ENCODE measurements at places on chromosomes 7 and 10. TPM values are rescaled to one million over a fixed set of nuclear protein-coding genes. Genes with fewer than 3 reads are reported as not detected.

NCF1 gene
- 6.8 TPM for total RNA-seq

MEPCE gene
- 57.3 TPM for total RNA-seq

NKX1-2 gene
- not detected for total RNA-seq

DYNC1I1 gene
- total RNA-seq = not detected

CPED1 gene
- not detected for total RNA-seq

NEUROG3 gene
- not detected for total RNA-seq

PIK3CG gene
- total RNA-seq = 32.3 TPM

BICC1 gene
- total RNA-seq = not detected

TWIST1 gene
- total RNA-seq = not detected

ANKRD1 gene
- not detected for total RNA-seq

NDUFB2 gene
- total RNA-seq = 98.6 TPM

VSIR gene
- total RNA-seq = 97.8 TPM

DNA sequence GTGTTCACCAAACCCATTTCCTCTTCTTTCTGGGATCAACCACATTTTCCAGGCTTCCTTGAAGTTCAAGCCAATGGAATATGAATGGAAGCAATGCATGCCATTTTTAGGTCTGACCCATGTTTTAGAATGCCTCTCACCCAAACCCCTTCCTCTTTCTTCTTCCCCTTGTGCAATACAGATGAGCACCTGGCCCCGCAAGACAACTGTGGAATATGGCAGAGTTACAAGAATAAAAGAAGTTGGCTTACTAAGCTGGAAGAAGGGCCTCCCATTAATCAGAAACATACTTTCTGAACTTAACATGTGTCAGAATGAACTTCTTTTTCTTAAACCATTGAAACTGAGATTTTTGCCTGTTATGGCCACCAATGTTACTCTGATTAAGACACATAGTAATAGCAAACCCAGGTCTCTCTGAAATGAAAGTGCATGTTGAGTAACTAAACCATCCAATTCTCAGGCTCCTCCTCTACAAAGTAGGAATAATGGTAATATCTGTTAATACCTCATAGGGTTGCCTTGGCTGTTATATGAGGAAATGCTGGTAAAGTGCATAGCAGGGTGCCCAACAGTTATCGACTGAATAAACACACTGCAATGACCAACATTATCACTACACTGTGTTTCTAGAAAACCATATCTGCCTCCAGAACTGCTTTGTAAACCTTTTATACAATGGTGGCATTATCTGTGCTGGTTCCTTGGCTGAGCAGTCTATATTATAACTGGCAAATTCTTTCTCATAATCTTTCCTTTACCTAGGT is 382.2 kb upstream of the NRP1 start:
- no peak for DNase-seq

DNA sequence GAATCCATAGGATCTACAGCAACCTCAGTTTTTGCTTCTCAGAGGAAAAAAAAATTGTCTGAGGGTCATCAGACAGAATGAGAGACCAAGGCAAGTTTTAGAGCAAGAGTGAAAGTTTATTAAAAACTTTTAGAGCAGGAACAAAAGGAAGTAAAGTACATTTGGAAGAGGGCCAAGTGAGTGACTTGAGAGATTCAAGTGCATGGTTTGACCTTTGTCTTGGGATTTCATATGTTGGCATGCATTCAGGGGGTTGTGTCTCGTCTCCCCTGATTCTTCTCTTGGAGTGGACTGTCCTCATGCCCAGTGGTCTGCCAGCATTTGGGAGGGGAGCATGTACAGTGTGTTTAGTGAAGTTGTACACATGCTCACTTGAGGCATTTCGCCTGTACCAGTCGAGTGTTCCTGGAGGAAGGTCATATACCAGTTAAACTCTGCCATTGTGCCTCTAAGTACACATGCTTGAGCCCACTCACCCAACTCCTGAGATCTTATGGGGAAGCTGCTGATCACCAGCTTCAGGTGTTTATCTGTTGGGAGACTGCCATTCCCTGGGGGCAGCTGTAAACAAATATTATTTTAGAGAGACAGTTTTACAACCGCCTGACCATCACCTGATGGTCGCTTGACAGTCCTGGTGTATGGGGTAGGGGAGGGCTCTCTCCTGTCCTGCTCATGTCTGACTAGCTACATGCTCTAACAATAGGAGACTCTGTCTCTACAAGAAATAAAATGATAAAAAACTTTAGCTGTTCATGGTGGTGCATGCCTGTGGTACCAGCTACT is 109.4 kb downstream of the EEPD1 start:
- no peak for DNase-seq

DNA sequence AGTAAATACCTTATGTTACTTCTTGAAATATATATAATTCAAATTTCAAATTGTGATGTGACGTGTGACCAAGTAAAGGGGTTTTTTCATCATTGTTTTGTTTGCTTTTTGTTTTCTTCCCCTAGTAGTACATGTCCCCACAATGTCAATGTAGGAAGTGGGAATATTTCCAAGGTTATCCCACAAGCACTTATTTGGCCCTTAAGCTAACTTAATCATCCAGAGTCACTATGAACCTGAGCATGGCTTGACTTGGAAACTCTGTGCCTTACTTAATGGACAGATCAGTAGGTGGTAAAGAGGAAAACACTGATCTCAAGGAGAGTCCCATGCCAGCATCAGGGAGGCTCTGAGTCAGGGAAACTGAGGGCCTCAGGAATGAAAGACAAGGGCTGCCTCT is 569.3 kb upstream of the IGFBP3 start:
- no peak for DNase-seq

DNA sequence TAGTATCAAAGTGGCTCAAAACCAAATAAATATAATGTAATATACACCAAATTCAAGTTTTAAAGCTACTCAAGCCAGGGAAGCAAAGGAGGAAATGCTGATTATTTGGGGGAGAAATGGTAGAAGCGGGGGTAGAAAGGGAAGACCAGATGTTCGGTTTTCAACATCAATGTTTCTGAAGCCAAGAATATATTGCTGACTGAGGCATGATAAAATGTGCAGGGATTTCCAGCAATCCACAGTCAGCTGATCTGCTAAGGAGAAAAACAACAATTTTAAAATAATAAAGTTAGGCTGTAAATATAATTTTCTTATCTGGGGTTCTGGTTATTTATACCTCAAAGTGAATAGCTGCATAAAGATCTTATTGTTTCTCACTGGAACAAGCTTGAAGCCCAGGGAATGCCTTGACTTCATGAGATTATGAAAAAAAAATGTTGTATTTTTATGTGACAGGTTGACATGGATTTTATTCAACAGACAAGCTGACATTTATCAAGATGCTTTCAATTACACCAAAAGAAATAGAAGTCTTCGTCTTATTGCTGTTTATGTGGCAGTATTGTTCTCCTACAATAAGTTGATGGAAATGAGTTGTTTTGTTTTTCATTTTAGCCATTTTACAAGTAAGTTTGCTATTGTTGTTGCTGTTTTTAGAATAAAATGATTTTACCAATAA is 28.6 kb upstream of the BMPER start:
- no peak for DNase-seq

- no peak for DNase-seq
These were observed 179.8 kb upstream of the PDE1C start for GRCh38 chr7:32250003-32250402.

- no peak for DNase-seq
These were observed 2.5 kb downstream of the ARHGAP12 start for GRCh38 chr10:31926160-31926559.

- DNase-seq = no peak
These were observed 140.9 kb upstream of the FAM3C start for GRCh38 chr7:121537031-121537430.

DNA sequence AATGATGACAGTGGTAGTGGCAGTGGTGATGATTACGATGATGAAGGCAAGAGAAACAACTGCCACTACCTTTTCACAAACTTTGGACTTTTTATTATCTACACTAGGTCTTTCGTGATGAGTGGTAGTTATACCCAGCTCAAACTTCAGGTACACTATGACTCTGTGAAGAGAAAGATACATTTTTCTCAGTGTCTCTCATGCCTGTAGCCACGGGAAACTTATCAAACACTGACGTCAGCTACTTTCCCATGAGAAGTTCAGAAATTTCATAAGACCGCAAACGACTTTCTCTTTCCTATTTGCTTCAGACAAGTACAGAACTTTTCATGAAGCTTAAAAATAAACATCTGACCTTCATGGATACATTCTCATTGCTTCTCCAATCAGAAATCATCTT is 57.0 kb downstream of the CALD1 start:
- DNase-seq = no peak

DNA sequence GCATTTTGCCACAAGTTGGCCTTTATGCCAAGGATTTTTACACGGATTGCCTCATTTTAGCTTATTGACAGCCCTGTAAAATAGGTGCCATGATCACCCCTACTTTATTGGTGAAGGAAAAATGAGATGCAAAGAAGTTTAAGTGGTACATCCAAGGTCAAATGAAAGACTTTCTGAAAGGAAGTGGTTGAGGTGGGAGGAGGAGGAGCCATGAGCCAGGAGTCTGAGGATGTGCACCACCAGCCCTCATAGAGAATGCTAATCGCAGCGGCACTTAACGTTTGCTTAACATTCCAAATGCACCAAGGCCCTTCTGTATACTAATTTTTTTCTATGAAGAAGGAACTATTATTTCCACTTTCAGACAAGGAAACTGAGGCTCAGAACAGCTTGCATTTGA is 31.0 kb upstream of the LRRC18 start:
- no peak for DNase-seq

DNA sequence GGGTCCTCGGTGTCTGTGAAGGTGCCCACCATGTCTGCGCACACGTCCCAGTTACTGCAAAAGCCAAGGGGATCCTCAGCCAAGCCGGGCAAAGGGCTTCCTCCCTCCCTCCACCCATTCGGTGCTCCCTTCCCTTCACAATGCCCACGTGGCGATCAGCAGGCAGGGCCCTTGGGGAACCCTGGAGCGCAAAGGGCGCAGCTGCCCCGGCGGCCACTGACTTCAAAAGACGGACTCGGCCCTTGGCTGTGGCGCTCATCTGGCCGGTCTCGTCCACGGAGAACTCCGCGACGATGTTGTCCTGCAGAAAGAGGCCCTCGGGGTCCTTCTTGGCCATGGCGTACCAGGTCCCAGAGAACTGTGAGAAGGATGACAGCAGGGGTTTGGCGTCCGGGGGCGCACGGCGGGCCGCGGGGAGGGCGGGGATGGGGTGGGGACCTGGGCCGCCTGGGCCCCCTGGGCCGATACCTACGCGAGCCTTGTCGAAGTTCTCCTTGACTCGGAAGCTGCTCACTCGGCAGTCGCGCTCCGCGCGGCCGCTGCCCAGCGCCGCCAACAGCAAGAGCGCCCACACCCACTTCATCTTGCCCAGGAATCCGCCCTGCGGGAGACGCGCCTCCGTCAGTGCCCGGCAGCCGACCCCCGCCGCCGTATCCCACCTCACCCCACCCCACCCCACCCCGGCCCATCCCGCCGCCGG is 439 bp downstream of the RBP4 start:
- no peak for DNase-seq

DNA sequence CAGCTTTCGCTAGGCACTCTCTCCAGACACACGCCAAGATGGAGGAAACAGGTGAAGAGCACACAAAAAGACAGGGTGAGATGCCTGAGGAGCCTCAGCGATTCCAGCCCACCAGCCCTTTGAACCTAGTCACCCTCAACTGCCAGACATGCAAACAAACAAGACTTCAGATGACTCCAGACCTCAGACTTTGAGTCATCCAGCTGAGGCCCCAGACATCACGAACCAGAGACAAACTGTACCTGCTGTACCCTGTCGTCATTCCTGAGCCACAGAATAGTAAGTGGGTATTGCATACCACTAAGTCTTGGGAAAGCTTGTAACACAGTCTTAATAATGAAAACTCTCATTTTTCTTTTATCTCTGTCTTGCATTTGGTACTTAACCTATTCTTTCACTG is 126.6 kb upstream of the LSM8 start:
- DNase-seq = no peak

DNA sequence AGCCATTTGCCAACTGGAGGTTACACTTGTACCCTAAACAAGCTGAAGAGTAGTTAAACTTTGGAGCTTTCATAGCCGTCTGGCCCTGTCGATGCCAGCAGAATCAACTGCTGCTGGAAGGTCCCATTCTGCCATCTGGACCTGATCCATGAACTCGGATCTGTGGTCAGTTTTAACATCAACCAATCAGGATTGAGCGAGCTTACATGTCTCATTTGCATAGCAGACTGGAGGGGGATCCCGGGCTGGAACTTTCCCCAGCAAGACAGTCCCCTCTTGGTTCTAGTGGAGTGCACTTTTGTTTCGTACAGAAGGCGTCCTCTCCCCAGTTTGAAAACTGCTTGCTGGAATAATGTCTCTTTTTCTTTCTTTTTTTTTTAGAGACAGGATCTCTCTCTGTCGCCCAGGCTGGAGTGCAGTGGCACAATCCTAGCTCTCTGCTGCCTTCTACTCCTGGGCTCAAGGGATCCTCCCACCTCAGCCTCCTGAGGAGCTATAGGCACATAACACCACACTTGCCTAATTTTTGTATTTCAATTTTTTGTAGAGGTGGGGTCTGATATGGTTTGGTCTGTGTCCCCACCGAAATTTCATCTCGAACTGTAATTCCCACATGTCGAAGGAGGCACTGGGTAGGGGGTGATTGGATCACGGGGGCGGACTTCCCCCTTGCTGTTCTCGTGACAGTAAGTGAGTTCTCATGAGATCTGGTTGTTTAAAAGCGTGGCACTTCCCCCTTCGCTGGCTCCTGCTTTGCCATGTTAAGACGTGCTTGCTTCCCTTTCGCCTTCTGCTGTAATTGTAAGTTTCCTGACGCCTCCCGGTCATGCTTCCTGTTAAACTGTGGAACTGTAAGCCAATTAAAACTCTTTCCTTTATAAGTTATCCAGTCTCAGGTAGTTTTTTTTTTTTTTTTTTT is 42.8 kb upstream of the SEPHS1 start:
- no peak for DNase-seq

GRCh38 chr7:125966278-125967048 is 1036.8 kb upstream of the POT1 start:
- no peak for DNase-seq

- DNase-seq = no peak
These were observed 13.5 kb downstream of the MACROH2A2 start for GRCh38 chr10:70066190-70066589.

DNA sequence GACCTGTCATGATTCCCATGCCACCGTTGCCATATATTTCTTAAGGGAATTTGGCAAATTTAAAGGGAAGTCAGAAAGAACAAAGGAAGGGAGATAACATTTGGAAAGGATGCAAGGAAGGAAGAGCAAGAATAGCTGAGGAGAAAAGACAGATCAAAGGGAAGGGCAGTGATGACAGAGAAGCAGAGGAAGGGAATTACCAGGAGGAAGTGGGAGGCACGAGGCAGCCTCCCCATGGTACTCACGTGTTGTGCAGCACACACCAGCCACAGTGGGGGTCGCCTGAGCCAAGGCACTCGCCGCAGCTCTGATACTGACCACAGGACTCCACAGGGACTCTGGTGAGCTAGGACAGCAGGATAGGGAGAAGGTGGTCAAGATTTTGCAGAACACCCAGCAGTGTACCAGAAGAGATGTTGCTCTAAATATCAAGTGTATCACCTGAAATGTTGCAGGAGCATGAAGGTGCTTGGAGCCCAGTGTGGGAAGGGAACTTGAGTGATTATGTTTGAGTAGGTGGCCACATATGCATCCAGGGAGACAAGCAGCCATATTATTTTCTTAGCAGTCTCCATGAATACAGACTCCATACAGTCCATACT is 335.3 kb downstream of the PLXNA4 start:
- no peak for DNase-seq

- DNase-seq = peak; percentile 39
These were observed 9.6 kb upstream of the AGR3 start for GRCh38 chr7:16891338-16891737.

GRCh38 chr7:151992375-151992774 is 33.1 kb upstream of the GALNT11 start:
- peak; percentile 26 for DNase-seq

- no peak for DNase-seq
These were observed 94.9 kb upstream of the PRSS1 start for GRCh38 chr7:142654398-142654797.

Measured in CD4-positive, alpha-beta memory T cell (primary cell).